ENCODE measurements at places on chromosomes 4 and X.

DNA sequence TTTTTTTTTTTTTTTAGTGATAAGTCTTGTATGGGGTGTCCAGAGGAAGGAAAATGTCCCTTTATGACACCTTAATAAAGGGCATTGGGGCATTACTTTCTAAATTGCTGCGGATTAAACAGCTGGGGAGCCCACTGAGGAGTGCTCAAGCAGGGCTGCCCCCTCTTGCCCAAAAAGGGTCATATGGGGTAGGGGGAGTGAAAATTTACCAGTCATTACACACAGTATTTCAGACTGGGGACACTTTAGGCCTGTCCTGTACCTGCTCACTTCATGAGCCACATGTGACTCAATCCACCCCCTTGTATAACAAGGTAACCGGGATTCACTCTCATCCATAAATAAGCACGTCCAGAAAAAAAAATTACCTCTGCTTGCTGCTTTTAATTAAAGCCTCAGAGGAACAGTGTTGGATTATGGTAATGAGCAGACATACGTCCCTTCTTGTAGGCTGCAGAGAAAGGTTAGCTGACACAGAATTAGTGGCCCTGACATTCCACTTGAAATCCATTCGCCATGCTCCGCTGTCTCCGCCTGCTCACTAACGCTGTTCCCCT, 1.8 kb downstream of the PRDM8 start:
- H3K36me3 ChIP-seq, result peaks cover 37% of the 10 kb centered on the region
- H3K27ac ChIP-seq, result no peak overlapping the region
- no peak overlapping the region for H3K4me3 ChIP-seq
- no peak for DNase-seq
- H3K27me3 ChIP-seq, result no peaks in the 10 kb centered on the region

- no peaks in the 10 kb centered on the region for H3K36me3 ChIP-seq
- peak overlapping the region; percentile 25 for H3K27ac ChIP-seq
- H3K4me1 ChIP-seq, result peaks cover 14% of the 10 kb centered on the region
- H3K27me3 ChIP-seq, result no peaks in the 10 kb centered on the region
- H3K4me3 ChIP-seq, result peak overlapping the region; percentile 77
- peak; percentile 63 for DNase-seq
Observed at GRCh38 chr4:147732518-147733235, 789 bp downstream of the ARHGAP10 start.

DNA sequence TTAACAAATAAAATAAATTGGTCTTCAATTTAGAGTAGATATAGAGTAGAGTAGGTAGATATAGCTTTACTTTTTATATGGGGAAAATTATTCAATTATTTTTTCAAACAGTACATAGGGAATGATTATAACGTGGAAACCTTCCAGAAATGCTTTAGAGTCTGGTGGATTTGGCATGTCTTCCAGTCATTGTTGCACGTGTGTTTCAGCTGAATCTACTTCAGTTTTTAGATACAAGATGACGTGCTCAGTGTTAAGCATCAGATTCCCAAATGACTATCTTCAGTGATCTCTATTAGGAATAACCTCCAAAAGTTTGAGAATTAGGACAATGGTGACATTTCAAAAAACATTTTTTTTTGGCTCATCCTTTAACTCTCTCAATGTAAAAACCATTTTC, 616.9 kb downstream of the ANKRD50 start:
- H3K27ac ChIP-seq, result no peak overlapping the region
- H3K36me3 ChIP-seq, result no peaks in the 10 kb centered on the region
- no peaks in the 10 kb centered on the region for H3K27me3 ChIP-seq
- no peak for DNase-seq
- H3K4me3 ChIP-seq, result no peak overlapping the region
- H3K4me1 ChIP-seq, result no peaks in the 10 kb centered on the region

- DNase-seq, result peak; percentile 64
- H3K36me3 ChIP-seq, result no peaks in the 10 kb centered on the region
- no peak overlapping the region for H3K27ac ChIP-seq
- H3K27me3 ChIP-seq, result no peaks in the 10 kb centered on the region
- H3K4me1 ChIP-seq, result no peaks in the 10 kb centered on the region
- no peak overlapping the region for H3K4me3 ChIP-seq
Observed at GRCh38 chr4:76430519-76431388, 4.3 kb upstream of the SHROOM3 start.

DNA sequence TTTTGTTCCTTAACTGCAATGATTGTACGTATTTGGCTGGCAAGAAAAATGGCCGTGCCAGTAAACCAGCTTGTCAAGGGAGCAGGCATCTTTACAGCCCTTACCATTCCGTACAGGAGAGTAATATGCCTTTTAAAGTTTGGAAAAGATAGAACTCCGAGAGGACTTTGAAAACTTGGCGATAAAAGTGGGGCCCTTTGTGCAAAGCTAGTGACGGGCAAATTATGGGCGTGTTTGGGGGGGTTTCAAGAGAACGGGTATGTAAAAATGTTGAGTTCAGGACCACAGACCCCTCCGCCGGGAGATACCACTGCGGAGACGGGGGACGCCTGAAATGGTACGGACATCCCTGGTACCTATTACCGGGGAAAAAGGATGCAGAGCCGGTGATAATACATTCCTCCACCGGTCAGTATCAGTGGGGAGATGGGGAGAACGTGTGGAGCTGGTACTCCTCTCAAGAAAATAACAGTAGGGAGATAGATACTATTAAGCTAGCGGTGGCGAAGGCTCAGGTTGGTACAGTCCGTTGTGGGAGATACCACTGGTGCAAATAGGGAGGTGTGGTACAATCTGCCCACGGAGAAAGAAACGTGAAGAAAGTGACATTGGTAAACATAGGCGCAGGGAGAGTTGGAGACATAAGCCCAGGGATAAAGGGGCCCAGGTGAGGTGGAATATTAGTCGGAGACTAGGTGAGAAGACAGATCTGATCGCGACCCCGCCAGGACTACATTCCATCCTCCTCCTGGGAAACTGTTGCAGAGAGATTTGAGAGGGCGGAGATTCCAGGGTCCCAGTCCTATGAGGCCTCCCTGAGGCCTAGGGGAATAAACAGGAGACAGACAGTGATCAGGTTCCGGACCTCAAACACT, 14.5 kb downstream of the SPACA5 start:
- no peaks in the 10 kb centered on the region for H3K36me3 ChIP-seq
- H3K4me3 ChIP-seq, result no peak overlapping the region
- no peaks in the 10 kb centered on the region for H3K27me3 ChIP-seq
- H3K4me1 ChIP-seq, result no peaks in the 10 kb centered on the region
- DNase-seq, result peak; percentile 87

DNA sequence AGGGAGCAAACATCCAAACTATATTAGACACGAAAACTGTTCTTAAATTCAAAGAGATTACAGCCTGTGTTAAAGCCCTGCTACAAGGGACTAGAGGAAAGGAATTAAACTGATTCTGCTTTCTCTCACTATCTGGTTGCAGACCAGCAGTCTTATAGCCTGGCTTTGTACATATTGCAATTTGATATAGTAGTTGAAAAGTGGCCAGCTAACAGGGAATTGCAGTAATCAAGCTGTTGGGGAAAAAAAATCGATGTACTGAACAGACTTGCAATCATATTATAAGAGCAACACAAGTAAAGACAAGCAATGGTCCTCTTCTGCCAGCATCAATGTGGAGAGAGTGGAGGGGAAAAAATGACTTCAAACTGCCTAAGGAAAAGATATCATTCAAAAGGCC, 364.4 kb upstream of the EPHA5 start:
- H3K27ac ChIP-seq, result no peak overlapping the region
- H3K4me3 ChIP-seq, result no peak overlapping the region
- H3K36me3 ChIP-seq, result no peaks in the 10 kb centered on the region
- H3K27me3 ChIP-seq, result no peaks in the 10 kb centered on the region
- DNase-seq, result no peak
- H3K4me1 ChIP-seq, result no peaks in the 10 kb centered on the region

DNA sequence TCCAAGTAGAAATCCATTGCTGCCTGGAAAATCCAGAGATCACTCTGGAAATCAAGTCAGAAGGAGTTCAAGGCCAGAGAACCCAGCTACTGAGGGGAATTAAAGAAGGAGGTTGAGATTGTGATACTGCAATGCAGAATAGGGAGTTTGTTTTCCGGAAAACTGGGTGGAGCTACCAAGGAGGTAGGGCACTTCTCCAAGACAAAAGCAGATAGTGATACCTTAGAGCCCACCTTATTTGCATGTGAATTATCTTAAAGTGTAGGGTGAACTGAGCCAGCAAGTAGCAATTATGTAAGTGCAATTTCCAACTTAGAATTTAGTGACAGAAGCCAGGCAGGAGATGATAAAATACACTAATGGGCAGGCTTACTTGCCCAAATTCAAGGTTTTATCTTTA, 178.9 kb downstream of the MID1 start:
- H3K36me3 ChIP-seq, result no peaks in the 10 kb centered on the region
- DNase-seq, result no peak
- no peak overlapping the region for H3K27ac ChIP-seq

DNA sequence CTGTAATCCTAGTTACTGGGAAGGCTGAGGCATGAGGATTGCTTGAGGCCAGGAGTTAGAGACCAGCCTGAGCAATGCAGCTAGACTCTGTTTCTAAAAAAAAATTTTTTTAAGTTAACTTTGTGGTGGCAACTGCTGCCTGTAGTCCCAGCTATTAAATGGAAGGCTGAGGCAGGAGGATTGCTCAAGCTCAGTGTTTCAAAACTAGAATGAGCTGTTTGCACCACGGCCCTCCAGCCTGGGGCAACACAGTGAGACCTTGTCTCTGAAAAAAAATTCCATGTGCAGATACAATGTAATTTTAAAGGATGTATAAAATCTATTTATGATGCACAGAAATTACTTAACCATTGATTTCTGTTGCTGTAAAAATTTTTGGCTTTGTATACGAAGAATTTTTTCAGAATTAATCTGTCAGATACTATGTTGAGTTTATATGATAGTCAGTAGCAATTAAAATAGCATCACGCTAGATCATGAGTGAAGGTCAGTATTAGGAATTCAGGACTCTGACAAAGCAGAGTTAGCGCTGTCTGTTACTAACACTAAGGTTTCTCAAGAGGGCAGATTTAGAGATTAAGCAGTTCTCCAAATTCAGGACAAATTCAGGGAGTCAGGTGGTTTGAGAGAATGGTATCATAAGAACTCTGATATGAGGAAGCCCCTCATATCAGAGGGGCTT, 8.3 kb upstream of the AGA start:
- H3K4me3 ChIP-seq, result no peak overlapping the region
- H3K36me3 ChIP-seq, result no peaks in the 10 kb centered on the region
- DNase-seq, result peak; percentile 60
- no peak overlapping the region for H3K27ac ChIP-seq
- H3K27me3 ChIP-seq, result no peaks in the 10 kb centered on the region
- peaks cover 2% of the 10 kb centered on the region for H3K4me1 ChIP-seq

DNA sequence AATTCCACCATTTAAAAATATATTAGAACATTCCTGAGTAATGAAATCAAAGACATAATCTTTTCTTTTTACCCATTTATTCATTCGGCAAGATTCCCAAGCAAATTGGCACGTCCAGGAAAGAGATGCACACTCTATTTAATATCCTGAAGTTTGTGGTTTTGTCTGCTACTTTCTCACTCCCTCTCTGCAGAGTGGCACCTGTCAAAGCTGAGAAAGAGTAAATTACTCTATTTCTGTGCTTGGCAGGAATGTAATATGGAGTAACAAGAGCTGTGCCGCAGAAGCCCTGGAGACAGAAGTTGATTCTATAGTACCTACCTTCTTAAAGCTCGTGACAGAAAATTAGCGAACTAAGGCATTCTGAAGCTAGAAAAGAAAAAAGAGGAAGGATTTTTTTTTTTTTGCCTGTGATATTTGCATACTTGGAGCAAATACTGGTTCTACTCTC, 5.5 kb downstream of the GSTCD start:
- H3K4me1 ChIP-seq, result no peaks in the 10 kb centered on the region
- no peaks in the 10 kb centered on the region for H3K27me3 ChIP-seq
- H3K27ac ChIP-seq, result peak overlapping the region; percentile 84
- H3K36me3 ChIP-seq, result peaks cover 3% of the 10 kb centered on the region
- H3K4me3 ChIP-seq, result peak overlapping the region; percentile 32
- DNase-seq, result no peak

- peaks cover 6% of the 10 kb centered on the region for H3K4me1 ChIP-seq
- H3K4me3 ChIP-seq, result no peak overlapping the region
- DNase-seq, result no peak
- no peaks in the 10 kb centered on the region for H3K27me3 ChIP-seq
Observed at GRCh38 chr4:72094059-72094797, 62.4 kb downstream of the NPFFR2 start.

DNA sequence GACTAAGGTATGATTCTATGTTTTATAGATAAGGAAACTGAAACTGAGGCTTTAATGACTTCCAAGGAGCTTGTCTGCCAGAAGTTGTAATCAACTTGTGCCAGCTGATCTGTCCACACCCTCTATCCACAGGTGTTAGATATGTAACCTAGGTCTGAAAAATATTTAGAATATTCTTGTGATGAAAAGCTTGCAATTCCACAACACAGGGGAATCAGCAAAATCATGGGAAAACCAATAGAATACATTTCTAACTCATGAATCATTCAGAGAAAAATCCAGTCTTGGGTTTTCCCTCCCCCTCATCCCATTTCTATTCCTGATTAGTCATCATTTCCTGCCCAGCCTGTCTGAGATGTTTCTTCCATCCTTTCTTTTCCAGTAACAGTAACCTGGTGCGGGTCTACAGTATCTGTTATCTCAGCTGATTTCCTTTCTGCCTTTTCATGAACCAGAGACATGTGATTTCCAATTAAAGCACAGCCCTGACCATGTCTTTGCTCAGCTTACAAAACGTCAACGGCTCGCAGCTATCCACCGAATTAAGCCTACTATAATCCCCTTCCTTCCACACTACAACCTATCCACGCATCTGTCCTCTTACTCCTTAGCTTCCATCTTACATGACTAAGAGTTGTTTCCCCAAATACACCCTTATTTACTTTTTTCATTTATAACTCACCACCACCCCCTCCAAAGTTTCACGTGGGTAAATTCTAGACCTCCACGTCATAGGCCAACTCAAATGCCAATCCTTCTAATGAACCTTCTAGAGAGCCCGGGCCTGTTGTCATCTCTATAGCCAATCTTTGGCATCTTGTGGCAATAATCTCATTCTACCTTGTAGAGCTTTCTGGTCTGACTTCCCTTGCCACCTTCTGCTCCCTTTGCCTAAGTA, 961 bp upstream of the NOCT start:
- H3K27ac ChIP-seq, result peak overlapping the region; percentile 100
- H3K36me3 ChIP-seq, result no peaks in the 10 kb centered on the region
- no peaks in the 10 kb centered on the region for H3K27me3 ChIP-seq
- H3K4me1 ChIP-seq, result peaks cover 13% of the 10 kb centered on the region

DNA sequence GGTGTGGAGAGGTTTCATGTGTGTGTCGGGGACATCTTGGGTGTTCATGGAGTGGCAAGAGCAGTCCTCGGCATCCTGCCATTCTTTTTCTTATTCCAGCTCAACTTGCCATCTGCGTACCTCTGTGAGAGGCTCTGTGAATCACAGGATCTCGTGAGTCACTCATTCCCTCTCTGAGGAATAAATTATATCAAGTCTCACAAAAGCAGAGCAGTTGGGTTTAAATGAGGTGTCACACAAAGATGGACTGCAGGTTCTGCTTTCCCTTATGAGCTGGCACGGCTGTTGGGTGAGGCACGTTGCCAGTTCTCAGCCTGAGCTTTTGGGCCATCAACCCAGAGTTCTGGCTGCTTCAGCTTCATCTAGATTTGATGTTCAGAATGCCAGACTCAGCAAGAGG, 6.8 kb upstream of the OCIAD2 start:
- H3K27ac ChIP-seq, result peak overlapping the region; percentile 66
- H3K27me3 ChIP-seq, result no peaks in the 10 kb centered on the region
- H3K36me3 ChIP-seq, result no peaks in the 10 kb centered on the region
- peak; percentile 69 for DNase-seq
- H3K4me1 ChIP-seq, result peaks cover 4% of the 10 kb centered on the region

- no peaks in the 10 kb centered on the region for H3K4me1 ChIP-seq
- peak; percentile 33 for DNase-seq
- no peak overlapping the region for H3K27ac ChIP-seq
- H3K27me3 ChIP-seq, result no peaks in the 10 kb centered on the region
- H3K36me3 ChIP-seq, result no peaks in the 10 kb centered on the region
- no peak overlapping the region for H3K4me3 ChIP-seq
Observed at GRCh38 chrX:10608099-10608498, 12.3 kb downstream of the MID1 start.

Measured in mesenchymal stem cell (in vitro differentiated cells and primary cell).